Astrocyte (in vitro differentiated cells and primary cell): ENCODE measurements at places on chromosomes 1 and 21. TPM values are rescaled to one million over a fixed set of nuclear protein-coding genes. Genes with fewer than 3 reads are reported as not detected.

DNA sequence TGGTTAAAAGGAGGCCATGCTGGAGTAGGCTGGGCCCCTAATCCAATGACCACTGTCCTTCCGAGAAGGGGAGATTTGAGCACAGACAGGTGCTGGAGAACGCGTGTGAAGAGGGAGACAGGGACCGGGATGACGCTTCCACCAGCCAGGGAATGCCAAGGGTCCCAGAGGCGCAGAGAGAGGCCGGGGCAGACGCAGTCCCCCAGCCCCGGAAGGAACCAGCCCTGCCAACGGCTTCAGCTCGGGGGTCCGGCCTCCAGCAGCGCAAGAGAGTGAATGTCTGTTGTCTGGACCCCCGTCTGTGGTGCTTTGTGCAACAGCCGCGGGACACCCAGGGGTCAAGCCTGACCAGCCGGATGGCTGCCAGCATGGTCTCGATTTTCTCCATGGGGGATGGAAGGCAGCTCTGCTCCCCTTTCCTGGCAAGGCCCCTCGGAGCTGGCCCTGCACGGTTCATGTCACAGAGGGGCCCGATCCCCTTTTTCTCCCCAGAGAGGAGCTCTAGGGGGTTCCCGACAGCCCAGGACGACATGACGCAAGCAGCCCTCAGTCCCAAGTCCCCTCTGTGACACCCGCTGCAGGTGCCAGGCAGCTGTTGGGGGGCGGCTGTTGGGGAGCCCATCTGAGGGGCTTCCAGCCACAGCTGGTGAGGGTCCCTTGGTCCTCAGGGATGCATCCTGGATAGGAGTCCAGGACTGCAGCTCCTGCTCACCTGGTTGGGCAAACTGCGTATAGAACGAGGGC, 73.5 kb downstream of the SIK1 start:
- no peaks in the 10 kb centered on the region for H3K4me1 ChIP-seq
- H3K27me3 ChIP-seq: peaks cover 7% of the 10 kb centered on the region
- no peak for DNase-seq
- no peak overlapping the region for H3K27ac ChIP-seq
- no peaks in the 10 kb centered on the region for H3K36me3 ChIP-seq
- no peak overlapping the region for H3K4me3 ChIP-seq

The OR2T35 gene
- not detected in 2 replicates for total RNA-seq

- DNase-seq: peak; percentile 27
- no peak overlapping the region for H3K27ac ChIP-seq
- no peaks in the 10 kb centered on the region for H3K36me3 ChIP-seq
- H3K27me3 ChIP-seq: no peaks in the 10 kb centered on the region
- no peak overlapping the region for H3K4me3 ChIP-seq
Observed at GRCh38 chr1:205444300-205444930, 11.4 kb downstream of the BLACAT1 start.

- no peaks in the 10 kb centered on the region for H3K36me3 ChIP-seq
- H3K4me3 ChIP-seq: no peak overlapping the region
- no peak overlapping the region for H3K27ac ChIP-seq
- no peak for DNase-seq
Observed at GRCh38 chr1:229258757-229259060, 12.2 kb upstream of the RAB4A start.

GRCh38 chr21:33767236-33767635, 124.9 kb downstream of the ITSN1 start:
- H3K27me3 ChIP-seq: no peaks in the 10 kb centered on the region
- no peak overlapping the region for H3K27ac ChIP-seq
- peaks cover 22% of the 10 kb centered on the region for H3K36me3 ChIP-seq
- peaks cover 19% of the 10 kb centered on the region for H3K4me1 ChIP-seq

GRCh38 chr1:66623812-66624211, 89.9 kb downstream of the SGIP1 start:
- no peaks in the 10 kb centered on the region for H3K36me3 ChIP-seq
- no peak overlapping the region for H3K4me3 ChIP-seq
- no peaks in the 10 kb centered on the region for H3K27me3 ChIP-seq
- H3K27ac ChIP-seq: peak overlapping the region; percentile 77
- peak; percentile 88 for DNase-seq

GRCh38 chr1:1597275-1597930, 2.5 kb downstream of the FNDC10 start:
- H3K36me3 ChIP-seq: no peaks in the 10 kb centered on the region
- peaks cover 13% of the 10 kb centered on the region for H3K27me3 ChIP-seq
- H3K27ac ChIP-seq: no peak overlapping the region
- no peak overlapping the region for H3K4me3 ChIP-seq
